ENCODE measurements at places on chromosomes 2 and 18. TPM values are rescaled to one million over a fixed set of nuclear protein-coding genes. Genes with fewer than 3 reads are reported as not detected.

- DNase-seq, result no peak
Observed at GRCh38 chr2:190641469-190641868, 7.4 kb upstream of the NAB1 start.

DNA sequence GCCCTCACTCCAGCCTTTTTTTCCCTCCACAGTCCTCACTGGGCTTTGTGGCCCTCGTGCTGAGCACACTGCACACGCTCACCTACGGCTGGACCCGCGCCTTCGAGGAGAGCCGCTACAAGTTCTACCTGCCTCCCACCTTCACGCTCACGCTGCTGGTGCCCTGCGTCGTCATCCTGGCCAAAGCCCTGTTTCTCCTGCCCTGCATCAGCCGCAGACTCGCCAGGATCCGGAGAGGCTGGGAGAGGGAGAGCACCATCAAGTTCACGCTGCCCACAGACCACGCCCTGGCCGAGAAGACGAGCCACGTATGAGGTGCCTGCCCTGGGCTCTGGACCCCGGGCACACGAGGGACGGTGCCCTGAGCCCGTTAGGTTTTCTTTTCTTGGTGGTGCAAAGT, 39.4 kb downstream of the STEAP3 start:
- DNase-seq, result no peak

DNA sequence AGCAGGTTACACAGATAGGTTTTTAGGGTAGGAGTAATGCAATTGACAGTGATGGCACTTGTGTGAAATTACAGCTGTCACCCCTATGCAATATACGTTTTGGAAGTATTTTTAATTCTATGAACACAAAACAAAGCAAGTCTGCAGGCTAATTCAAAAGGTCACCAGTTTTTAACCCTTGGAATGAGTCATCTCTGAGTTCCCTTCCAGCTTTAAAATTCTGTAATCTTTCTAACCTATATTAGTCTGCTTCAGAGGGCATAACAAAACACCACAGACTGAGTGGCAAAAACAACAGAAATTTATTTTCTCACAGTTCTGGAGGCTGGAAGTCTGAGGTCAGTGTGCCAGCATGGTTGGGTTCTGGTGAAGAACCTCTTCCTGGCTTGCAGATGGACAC, 596.9 kb upstream of the HNMT start:
- no peak for DNase-seq

DNA sequence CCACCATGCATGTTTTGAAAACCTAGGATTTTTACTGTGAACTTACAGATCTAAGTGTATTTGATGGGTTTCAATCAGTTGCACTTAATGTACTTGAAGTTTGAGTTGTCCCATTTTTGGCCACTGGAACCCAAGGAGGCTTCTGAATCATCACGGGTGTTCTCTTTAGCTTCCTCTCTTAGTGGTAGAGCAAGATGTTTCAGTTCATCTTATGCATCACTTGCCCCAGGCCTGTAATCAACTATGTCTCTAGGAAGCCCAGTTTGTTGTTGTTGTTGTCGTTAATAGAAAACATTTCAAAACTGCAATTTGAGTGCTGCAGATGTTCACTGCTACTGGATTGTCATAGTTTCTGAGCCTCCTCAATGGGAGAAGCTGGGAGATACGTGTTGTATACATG, 97.0 kb downstream of the FHOD3 start:
- no peak for DNase-seq

DNA sequence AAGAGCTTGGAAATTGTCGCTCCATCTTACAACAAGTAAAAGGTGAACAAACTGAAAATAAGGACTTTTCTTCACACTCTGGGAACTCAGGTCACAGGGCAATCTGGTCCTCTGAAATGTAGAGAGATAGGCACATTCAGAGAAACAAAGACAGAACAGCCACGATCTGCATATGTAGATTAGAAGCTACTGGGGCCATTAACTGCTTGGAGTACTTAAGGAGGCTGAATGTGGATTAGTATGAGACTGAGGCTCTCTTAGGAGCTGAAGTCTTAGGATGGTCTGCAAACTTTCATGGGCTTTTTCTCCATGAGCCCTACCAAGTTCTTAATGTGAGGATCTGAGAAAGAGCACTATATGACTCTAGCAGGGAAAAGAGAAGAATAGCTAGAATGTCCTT, 265.3 kb upstream of the NXPH2 start:
- DNase-seq, result no peak

GRCh38 chr2:84919885-84920580, 14.6 kb downstream of the TMSB10 start:
- DNase-seq, result peak; percentile 29

- no peak for DNase-seq
Observed at GRCh38 chr2:146125551-146125950, 1605.6 kb upstream of the ZEB2 start.

DNA sequence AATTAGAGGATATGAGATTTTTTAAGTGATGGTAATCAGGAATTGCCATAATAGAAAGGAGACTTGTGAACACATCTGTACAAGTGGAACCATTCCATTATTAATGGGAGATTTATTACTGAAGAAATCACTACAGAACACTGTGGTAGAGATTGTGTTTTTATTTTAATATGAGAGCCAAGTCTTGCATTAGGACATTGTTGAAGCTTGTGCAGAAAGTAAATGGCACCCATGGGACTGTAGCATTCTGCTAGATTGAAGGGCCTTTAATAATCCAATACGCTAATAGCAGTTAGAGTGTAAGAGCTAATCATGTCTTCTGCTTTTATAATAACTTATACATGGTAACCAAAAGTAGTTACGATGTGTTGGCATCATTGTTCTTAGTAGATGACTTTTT, 83.6 kb downstream of the VRK2 start:
- DNase-seq, result no peak

GRCh38 chr2:180690611-180691010, 289.8 kb upstream of the UBE2E3 start:
- DNase-seq, result no peak

- no peak for DNase-seq
Observed at GRCh38 chr2:239500574-239501550, 100.0 kb upstream of the HDAC4 start.

The RFTN2 gene
- not detected for total RNA-seq

The PER2 gene
- 13.1 TPM for total RNA-seq

The TRIM54 gene
- not detected for total RNA-seq

The HSBP1L1 gene
- 11.5 TPM for total RNA-seq

The AQP12A gene
- total RNA-seq, result not detected

The GPR155 gene
- total RNA-seq, result 38.1 TPM
